ENCODE measurements at places on chromosomes 4 and X.

- DNase-seq: no peak
These were observed 65.5 kb upstream of the GNPDA2 start for GRCh38 chr4:44791831-44792230.

GRCh38 chr4:1405254-1405635 lies 997 bp downstream of the NKX1-1 start:
- no peak for DNase-seq

DNA sequence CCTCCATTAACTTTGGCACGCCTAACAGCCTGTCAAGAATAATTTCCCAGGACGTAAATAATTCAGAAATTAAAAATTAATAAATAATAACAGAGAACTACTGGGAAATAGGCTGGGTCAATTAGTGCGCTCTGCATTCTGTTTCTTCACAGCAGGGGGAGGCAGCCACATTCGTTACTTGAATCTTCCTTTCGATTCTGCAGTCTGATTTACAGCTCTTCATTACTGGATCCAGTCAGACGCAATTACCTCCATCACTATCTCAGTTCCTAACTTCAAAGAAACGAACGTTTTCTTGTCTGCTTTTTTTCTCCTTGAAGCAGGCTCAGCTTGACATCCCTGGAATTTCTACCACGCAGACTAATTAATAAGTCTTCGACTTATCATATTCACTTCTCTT lies 9.0 kb upstream of the RPL34 start:
- DNase-seq: no peak

DNA sequence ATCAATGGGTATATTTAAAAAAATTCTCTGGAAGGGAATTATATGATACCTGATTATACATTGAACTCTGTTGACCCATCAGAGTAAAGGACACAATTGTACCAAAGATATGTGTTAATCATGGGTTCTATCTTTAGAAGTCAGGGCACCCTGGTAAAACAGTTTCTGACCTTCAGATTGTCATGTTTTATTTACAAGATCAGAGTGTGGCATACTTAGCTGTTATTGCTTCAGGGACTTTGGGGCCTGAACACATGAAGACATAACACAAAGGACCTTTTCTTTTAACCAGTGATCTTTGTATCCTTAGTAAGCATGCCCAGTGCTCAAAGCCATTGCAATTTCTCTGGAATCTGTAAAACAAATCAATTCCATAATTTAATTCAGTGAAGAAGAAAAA lies 204.8 kb upstream of the RPS6KA3 start:
- peak; percentile 74 for DNase-seq

- DNase-seq: no peak
These were observed 73.3 kb upstream of the HHIP start for GRCh38 chr4:144572660-144573059.

DNA sequence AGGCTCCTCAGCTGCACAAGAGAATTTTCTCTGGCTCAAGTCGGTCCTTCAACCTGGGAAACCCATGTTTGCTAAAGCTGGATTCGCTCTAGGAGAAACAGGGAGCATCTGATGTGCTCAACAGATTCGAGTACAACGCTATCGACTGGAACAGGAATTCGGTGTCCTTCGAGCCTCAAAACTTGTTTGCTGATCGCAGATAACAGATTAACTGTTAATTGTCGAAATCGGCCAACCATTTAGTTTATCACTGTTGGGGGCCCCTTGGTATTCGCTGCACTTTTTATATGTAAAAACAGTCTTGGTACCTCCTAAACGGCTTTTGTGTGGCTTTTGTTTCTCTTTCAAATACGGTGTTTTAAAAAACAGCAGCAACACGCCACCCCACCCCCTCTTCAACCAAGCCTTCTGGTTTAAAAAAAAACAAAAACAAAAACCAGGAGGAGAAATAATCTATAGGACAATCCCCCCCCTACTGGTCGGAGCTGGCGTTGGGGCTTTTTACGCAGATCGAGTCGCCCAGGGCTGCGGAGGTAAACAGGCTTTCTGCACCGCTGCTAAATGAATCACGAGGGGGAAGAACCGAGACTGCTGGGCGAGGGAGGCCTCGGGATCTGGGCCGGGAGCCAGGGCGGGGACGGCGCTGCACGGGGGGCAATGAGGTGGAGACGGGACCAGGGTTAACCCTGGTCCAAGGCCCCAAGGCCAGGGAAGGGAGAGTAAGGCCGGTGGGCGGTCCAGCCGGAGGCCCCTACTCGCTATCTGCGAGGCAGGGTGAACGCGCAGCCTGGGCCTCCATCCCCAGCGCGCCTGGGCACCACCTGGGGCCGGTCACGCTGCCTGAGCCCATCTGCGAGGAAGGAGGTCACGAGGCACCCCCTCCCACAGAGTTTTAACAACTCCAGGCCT lies 71.7 kb upstream of the BCOR start:
- no peak for DNase-seq

DNA sequence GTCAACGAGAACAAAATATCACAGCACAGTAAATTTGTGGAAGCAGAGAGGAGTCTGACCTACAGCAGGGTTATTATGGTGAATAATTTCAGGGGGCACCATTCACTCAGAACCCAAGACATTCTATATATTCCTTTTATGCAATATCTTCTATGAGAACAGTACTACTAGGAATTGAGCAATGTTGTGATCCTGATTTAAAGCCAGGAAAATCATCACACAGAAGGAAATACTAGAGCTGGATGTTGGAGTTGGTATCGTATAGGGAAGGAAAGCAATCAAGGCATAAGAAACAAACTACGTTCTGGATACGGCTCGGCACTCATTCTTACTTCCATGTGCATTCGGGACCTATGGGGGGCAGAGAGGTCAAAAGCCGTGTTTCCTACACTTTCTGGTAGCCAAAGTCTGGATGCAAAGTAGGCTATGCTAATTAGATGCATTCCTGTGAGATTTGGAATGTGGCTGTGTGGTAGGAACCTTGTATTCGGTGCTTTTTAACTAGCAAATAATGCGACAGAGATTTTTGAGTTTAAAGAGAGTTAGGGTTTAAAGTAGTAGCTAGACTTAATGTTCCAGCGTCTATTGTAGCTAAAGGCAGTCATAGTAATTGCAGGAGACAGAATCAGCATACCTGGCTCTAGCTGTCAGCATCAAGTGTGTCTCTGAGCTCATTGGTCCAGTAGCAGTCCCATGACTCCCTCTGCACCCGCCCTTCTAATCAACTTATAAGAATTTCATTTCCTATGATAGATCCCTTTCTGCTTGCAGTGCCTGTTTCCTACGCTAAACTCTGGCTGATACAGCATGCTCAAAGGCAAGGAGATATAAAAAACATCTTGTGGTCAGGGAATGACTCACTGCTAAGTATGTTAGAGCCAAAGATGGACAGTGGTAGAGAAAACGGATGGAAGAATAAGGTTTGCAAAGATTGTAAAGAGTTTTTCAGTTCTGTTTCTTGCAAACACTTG lies 43.3 kb upstream of the PDGFC start:
- DNase-seq: peak; percentile 67

DNA sequence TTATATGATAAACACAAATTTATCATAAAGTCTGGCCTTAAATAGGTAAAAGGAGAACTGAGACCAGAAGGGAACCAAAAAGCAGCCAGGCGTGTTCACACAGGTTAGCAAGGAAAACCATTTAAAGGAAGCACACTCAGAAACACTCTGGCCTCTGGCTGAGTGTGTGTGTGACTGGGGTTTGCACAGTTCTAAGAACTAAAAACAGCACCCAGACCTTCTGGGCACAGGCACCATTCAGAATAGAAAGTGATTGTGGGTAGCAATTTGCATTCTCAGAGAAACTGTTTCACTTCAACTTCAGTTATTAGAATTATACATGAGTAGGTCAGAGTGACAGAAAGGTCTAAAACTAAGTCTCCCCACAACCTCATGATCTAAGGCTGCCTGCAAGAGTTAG lies 10.0 kb downstream of the GPR82 start:
- DNase-seq: no peak

DNA sequence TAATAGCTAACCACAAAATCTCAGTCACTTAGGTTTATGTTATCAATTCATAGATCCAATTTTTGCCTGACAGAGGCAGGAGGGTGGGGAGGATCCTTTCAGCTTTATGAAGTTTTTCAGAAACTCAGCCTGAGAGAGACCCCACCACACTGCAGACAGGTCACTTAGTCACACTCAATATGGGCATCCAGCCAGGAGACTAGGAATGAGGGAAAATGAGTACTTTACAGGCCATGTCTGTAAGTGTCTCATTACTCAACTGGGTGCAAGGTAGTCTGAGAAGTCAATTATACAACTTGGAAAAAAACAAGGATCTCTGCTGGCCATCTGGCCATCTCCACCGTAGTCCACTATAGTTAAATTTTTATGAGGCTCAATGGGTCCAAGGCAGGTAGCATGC lies 365.9 kb downstream of the INPP4B start:
- no peak for DNase-seq

DNA sequence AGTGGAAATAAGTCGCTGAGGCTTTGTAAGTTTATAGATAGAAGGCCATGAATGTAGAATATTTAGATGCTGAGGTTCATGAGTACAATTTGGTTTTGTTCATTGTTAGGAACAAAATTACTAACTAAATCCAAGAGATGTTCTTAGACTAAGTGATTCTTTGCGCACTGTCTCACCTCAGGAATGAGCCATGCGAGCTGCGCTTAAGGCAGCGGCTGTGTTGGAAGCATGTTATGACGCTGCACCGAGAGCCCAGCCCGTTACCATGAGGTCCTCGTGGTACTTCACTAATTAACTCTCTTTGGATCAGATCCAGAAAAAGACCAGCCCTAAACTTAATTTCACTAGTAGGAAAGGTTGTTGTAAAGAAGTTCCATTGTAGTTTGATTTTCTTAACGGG lies 166.2 kb downstream of the RAPGEF2 start:
- DNase-seq: no peak

DNA sequence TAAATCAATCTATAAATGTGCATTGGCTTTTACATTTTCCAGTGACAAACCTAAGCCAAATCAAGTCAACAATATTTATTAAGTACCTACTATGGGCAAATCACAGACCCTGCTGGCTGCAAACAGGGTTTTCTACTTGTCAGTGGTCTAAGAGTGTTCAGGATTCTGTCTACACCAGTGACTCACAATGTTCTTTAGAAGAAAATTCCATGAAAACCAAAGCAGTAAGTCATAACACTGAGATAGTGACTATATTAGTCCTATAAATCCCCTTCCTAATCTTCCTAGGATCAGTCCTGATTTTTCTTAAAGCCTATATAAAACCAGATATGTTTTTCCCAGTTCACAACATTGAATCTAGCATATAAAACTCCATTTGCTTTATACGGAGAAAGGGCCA lies 69.7 kb downstream of the PPP3CA start:
- DNase-seq: no peak
